Activated T-cell treated with anti-CD3 and anti-CD28 coated beads, Interleukin-2, amount 50 U/mL, for 4 hours (primary cell): ENCODE measurements at places on chromosomes 11 and 22.

GRCh38 chr11:65448074-65448417 lies 25.4 kb downstream of the NEAT1 start:
- DNase-seq: no peak

GRCh38 chr22:39384750-39385480 lies 14.7 kb upstream of the TAB1 start:
- no peak for DNase-seq

DNA sequence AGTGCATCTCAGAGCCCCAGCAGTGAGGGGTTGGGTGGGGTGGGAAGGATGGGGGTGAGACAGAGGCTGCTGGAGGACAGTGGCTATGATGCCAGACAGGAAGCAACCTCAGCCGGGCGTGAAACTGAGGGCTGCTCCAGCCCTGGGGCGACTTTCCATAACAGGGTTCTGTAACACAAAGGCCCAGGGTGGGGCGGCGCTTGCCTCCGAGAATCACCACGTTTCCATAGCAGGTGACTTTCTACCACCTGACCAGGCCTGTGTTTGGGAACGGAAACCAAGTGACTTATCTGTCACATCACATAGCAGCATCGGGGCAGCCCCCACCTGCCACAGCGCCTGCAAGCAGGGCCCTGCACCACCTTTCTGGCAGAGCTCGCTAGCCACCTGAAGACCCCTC lies 85.8 kb downstream of the TRMU start:
- peak; percentile 12 for DNase-seq

- no peak for DNase-seq
These were observed 2.9 kb upstream of the CAPN5 start for GRCh38 chr11:77063861-77064260.

- no peak for DNase-seq
These were observed 430 bp downstream of the CLP1 start for GRCh38 chr11:57658023-57658361.
